Small intestine (tissue), 16 donors: ENCODE measurements at places on chromosomes 2 and 18. TPM values are rescaled to one million over a fixed set of nuclear protein-coding genes. Genes with fewer than 3 reads are reported as not detected.

CPS1 gene
- 120 TPM for polyA plus RNA-seq

EPAS1 gene
- 63.0 TPM for polyA plus RNA-seq

GRCh38 chr2:47141520-47141919, 13.6 kb downstream of the STPG4 start:
- no peak overlapping the region for H3K27ac ChIP-seq
- no peaks in the 10 kb centered on the region for H3K36me3 ChIP-seq
- DNase-seq, result no peak
- H3K4me1 ChIP-seq, result no peaks in the 10 kb centered on the region

GPR17 gene
- polyA plus RNA-seq, result 0.56 TPM

POTEI gene
- 0.19 TPM for polyA plus RNA-seq

- H3K36me3 ChIP-seq, result no peaks in the 10 kb centered on the region
- H3K4me1 ChIP-seq, result no peaks in the 10 kb centered on the region
- H3K27ac ChIP-seq, result no peak overlapping the region
- H3K27me3 ChIP-seq, result no peaks in the 10 kb centered on the region
These were observed 53.7 kb downstream of the SLC4A3 start for GRCh38 chr2:219680958-219681693.

DNA sequence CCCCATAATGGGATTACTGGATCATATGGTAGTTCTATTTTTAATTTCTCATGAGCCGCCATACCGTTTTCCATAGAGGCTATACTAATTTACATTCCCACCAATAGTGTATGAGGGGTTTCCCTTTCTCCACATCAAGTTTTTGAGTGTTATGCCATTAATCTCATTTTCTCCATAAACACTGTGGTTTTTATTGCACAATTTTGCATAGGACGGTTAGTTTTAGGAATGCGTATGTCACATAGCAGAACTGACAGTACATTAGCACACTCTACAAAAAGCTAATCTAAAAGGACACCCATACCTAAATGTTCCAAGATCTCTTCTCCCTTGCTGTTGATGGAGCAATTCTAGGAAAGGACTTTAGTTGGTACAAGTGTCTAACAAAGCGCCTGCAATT, 32.5 kb downstream of the DARS1 start:
- no peak overlapping the region for H3K4me3 ChIP-seq
- H3K27ac ChIP-seq, result no peak overlapping the region
- no peaks in the 10 kb centered on the region for H3K27me3 ChIP-seq
- no peak for DNase-seq
- H3K36me3 ChIP-seq, result peaks cover 2% of the 10 kb centered on the region

POTEJ gene
- not detected for polyA plus RNA-seq

DNA sequence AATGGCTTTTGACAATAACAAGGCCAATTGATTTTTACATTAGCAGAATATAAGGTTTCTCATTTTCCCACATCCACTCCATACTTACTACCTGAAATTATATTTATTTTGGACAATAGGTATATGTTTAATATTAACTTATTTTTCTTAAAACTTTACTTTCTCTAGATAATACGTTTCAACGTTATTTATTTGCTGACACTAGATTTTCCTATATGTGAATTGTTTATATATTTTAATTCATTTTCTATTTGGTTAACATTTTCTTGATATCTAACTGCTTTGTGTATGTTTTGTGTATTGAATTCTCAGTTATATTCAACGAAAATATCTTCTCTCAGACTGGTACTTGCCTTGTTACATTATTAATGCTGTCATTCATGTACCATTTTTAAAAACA, 199.9 kb upstream of the TMEFF2 start:
- H3K36me3 ChIP-seq, result no peaks in the 10 kb centered on the region
- no peak for DNase-seq
- H3K27me3 ChIP-seq, result no peaks in the 10 kb centered on the region
- no peaks in the 10 kb centered on the region for H3K4me1 ChIP-seq
- no peak overlapping the region for H3K4me3 ChIP-seq
- H3K27ac ChIP-seq, result no peak overlapping the region

SCN7A gene
- not detected for polyA plus RNA-seq

DNA sequence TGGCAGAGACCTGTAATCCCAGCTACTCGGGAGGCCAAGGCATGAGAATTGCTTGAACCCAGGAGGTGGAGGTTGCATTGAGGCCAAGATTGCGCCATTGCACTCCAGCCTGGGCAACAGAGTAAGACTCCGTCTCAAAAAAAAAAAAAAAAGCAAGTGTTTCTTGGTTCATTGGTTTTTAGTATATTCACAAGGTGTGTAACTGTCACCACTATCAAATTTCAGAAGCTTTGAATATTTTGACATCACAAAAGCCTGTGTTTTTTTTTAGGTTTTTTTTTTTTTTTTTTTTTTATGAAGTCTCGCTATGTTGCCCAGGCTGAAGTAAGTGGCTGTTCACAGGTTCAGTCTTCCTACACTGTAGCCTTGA, 16.7 kb downstream of the DDX1 start:
- peaks cover 27% of the 10 kb centered on the region for H3K36me3 ChIP-seq
- no peak overlapping the region for H3K27ac ChIP-seq
- H3K4me3 ChIP-seq, result no peak overlapping the region
- DNase-seq, result no peak

- H3K4me3 ChIP-seq, result no peak overlapping the region
- no peaks in the 10 kb centered on the region for H3K27me3 ChIP-seq
- DNase-seq, result no peak
- H3K36me3 ChIP-seq, result no peaks in the 10 kb centered on the region
- no peak overlapping the region for H3K27ac ChIP-seq
These were observed 144.4 kb upstream of the ITGA6 start for GRCh38 chr2:172282944-172283343.

- no peak for DNase-seq
- H3K36me3 ChIP-seq, result no peaks in the 10 kb centered on the region
- H3K4me1 ChIP-seq, result no peaks in the 10 kb centered on the region
- H3K4me3 ChIP-seq, result no peak overlapping the region
- no peak overlapping the region for H3K27ac ChIP-seq
- H3K27me3 ChIP-seq, result no peaks in the 10 kb centered on the region
These were observed 324.1 kb upstream of the KCNJ3 start for GRCh38 chr2:154374416-154374815.

DNA sequence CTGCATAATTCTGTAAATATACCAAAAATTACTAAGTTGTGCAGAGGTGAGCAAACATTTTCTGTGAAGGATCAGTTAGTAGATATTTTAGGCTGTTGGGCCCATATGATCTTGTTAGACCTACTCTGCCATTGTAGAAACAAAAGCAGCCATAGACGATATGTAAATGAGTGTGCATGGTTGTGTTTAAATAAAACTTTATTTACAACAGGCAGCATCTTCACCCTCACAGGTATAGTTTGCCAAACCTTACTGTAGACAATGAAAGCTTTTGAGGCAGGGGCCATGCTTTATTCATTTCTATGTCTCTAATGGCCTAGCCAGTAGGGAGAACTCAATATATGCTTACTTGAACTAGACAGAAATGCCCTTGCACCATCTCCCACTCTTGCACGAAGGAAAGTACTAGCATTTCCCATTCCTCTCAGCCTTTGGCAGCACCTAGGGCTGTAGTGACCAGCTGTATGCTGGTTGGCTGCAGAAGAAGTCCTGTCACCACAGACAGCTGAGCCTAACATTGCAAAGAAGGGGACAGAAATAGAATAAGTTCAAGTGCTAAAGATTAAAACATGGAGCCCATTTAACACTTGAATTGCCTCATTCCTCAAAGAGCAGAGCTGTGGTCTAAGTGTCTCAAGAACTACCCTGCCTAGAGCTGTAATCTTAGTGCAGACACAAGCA, 305.1 kb upstream of the MGAT5 start:
- no peaks in the 10 kb centered on the region for H3K36me3 ChIP-seq
- H3K27me3 ChIP-seq, result no peaks in the 10 kb centered on the region
- no peaks in the 10 kb centered on the region for H3K4me1 ChIP-seq
- no peak overlapping the region for H3K4me3 ChIP-seq
- no peak overlapping the region for H3K27ac ChIP-seq

DNA sequence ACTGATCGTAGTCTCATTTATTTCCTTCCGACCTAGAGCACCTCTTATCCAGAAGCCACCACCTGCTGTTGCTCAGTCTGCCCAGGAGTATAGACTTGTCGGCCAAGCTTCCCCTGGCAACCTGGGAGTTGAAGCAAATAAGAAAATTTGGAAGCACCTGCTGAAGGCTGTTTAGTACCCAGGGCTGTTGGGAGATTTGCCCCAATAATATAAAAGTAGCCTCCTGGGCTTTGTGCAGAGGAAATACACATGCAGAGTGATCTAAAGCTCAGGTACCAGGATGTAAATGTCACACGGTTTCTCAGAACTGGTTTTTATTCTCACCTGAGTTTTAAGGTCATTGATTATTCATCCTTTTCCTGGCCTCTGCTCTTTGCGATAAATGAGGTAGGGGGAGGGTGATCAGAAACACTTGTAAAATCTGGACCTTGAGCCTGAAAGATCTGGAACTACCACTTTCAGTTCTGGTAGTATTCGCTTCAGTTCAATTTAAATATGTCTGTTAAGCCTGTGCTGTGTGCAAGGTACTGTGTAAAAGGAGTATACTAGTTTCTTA, 789 bp upstream of the COX7A2L start:
- no peaks in the 10 kb centered on the region for H3K27me3 ChIP-seq
- H3K4me1 ChIP-seq, result peaks cover 10% of the 10 kb centered on the region
- peaks cover 3% of the 10 kb centered on the region for H3K36me3 ChIP-seq
- peak; percentile 77 for DNase-seq
- H3K4me3 ChIP-seq, result peak overlapping the region; percentile 32
- peak overlapping the region; percentile 84 for H3K27ac ChIP-seq

DNA sequence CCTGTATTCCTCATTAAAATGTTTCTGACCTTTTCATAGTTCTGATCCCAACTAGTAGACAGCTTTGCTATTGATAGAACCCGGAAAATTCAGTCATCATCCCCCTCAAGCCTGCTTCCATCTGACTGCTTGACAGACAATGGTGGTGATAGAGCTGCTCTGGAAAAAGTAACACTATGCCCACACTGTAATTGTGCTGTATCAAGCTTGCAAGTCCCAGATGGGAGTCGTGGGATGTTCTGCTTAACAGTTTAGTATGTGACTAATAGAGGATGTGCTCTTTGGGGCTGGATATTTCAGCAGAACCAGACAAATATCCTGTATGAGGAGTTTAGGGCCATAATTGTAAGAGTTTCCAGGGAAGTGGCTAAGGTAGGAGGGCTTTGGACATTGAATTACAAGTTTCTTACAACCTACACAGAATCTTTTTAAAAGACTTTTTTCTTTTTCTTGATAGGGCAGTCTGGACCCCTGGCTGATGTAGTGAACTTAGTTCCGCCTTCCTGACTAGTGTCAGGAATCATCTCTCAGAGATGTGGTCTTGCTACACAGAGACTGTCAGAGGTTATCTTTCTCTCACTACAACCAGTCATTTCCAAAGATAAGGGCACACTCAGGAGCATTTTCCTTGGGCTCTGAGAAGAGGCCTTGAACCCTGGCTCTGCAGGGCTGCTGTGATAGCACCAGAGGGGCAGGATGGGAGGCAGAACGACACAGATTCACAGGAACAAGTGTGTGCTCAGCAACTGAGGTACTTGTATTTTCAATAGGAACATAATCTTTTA, 158.0 kb upstream of the RBMS1 start:
- no peak overlapping the region for H3K4me3 ChIP-seq
- no peak for DNase-seq
- H3K27ac ChIP-seq, result no peak overlapping the region

GRCh38 chr2:40418614-40419363, 33.1 kb downstream of the SLC8A1 start:
- no peaks in the 10 kb centered on the region for H3K36me3 ChIP-seq
- DNase-seq, result no peak
- no peak overlapping the region for H3K4me3 ChIP-seq
- H3K4me1 ChIP-seq, result peaks cover 3% of the 10 kb centered on the region

DNA sequence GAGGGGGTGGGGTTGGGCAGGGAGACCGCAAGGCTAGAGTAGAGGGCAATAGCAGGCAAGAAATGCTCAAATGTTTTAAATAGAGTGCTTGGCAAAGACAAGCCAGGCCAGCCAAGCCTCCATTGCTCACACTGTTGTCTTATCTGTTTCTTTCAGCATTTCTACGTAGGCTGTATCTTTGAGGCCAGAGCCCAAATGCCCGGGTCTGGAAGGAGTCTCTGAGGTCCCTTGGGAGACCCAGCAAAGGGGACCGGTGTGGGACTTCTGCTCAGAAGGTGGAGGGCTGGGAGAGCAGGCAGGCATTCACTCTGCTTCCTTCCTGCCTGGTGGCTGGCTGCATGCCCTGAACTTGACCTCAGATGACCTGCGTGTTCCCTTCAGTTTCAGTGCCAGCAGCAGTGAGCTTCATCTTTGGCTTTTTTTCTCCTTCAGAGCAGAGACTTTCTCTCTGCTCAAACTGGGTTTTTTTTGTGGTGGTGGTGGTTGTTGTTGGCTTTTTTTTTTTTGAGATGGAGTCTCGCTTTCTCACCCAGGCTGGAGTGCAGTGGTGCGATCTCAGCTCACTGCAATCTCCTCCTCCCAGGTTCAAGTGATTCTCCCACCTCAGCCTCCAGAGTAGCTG, 13.7 kb upstream of the TET3 start:
- H3K36me3 ChIP-seq, result no peaks in the 10 kb centered on the region
- no peak overlapping the region for H3K4me3 ChIP-seq
- H3K4me1 ChIP-seq, result peaks cover 6% of the 10 kb centered on the region
- H3K27ac ChIP-seq, result peak overlapping the region; percentile 30

IHH gene
- polyA plus RNA-seq, result 29.1 TPM

PIEZO2 gene
- polyA plus RNA-seq, result 0.81 TPM

GRCh38 chr2:73235315-73236028, 1.4 kb downstream of the CCT7 start:
- peak overlapping the region; percentile 64 for H3K4me3 ChIP-seq
- no peak for DNase-seq
- no peak overlapping the region for H3K27ac ChIP-seq
- no peaks in the 10 kb centered on the region for H3K27me3 ChIP-seq

CPLX4 gene
- polyA plus RNA-seq, result not detected

- no peak for DNase-seq
- H3K27me3 ChIP-seq, result no peaks in the 10 kb centered on the region
- H3K4me1 ChIP-seq, result peaks cover 4% of the 10 kb centered on the region
- no peak overlapping the region for H3K27ac ChIP-seq
These were observed 80.5 kb downstream of the HRH4 start for GRCh38 chr18:24540896-24541295.

- H3K36me3 ChIP-seq, result no peaks in the 10 kb centered on the region
- H3K4me1 ChIP-seq, result peaks cover 2% of the 10 kb centered on the region
- peak overlapping the region; percentile 93 for H3K27ac ChIP-seq
- DNase-seq, result peak; percentile 87
These were observed 1.8 kb downstream of the ZCCHC2 start for GRCh38 chr18:62524440-62525200.

DNA sequence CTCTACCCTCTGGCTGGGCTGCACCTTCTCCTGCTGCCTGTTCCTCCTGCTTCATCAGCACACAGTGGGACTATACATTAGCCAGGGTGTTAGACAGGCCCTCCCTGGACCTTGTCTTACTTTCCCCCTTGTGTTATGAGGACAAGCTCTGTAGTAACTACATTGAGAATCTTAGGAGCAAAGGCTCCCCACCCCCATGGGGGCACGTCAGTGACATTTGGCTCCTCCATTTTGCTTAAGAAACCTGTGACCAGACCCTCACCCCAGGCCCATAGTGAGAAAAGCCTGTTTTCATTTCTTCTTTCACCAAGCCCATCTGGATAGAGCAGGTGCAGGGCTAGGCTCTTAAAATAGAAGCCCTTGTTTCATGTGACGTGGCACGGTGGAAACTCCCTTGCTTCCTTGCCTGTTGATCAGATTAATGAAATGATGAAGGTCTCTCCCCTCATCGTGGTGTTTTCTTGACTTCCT, 146.7 kb downstream of the RPIA start:
- H3K4me1 ChIP-seq, result no peaks in the 10 kb centered on the region
- DNase-seq, result no peak
- no peak overlapping the region for H3K27ac ChIP-seq
- H3K4me3 ChIP-seq, result no peak overlapping the region

GRCh38 chr18:78527984-78528383, 451.6 kb upstream of the SALL3 start:
- H3K36me3 ChIP-seq, result no peaks in the 10 kb centered on the region
- no peak for DNase-seq
- no peaks in the 10 kb centered on the region for H3K4me1 ChIP-seq
